ENCODE measurements at places on chromosomes 5 and 9.

DNA sequence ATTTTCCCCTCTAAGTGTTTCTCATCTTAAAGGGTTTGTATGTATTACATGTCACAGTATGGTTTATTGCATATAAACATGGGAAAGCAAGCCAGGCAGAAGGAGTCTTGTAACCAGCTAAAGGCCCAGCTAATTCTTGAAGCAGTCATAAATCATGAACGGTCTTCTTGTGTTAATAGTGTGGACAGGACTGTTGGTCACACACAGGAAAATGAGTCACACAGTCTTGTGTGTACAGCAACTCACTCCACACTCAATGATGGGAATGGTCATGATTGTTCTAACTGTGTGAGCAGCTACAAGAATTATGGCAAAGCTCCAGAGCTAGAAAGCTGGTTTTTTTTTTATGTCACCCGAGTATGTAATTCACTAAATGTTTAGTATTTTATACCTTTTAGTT is 123.9 kb downstream of the GHR start:
- no peak for DNase-seq

- DNase-seq: no peak
Measured at GRCh38 chr9:93874242-93874641, 80.9 kb downstream of the BARX1 start.

DNA sequence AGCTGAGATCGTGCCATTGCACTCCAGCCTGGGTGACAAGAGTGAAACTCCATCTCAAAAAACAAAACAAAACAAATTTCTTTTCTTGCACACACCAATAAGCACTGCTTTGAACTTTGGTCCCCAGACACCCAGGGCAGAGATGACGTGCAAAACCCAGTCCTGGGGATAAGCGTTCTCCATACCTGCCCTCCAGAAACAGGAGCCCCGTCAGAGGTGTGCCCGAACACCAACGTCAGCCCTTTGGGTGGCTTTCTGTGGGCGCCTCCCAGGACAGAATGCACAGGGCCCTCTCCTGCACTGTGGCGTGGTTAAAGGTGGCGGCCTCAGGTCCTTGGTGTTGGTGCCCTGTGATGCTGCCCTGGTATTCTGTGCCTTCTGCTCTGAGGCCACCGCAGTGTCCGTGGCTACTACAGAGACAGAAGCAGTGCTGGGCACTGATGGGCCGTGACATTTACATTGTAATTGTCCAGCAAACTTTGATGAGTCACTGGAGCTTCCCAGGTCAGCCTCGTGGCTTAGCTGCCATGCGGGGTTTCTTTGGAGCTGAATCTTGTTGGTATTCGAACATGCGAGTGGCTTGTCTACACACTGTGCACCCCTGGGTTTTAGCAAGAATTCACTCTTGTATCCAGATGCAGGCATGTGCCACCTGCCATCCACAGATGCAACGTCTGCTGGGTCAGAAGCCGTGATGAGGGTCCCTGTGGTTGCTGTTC is 9.8 kb downstream of the PPP1R26 start:
- no peak for DNase-seq

- no peak for DNase-seq
Measured at GRCh38 chr9:21781656-21782055, 20.8 kb upstream of the MTAP start.

GRCh38 chr9:88183798-88184495 is 45.7 kb upstream of the SPATA31C2 start:
- DNase-seq: no peak

GRCh38 chr5:108375768-108376167 is 6.1 kb downstream of the FBXL17 start:
- no peak for DNase-seq

GRCh38 chr5:108966910-108967309 is 219.2 kb downstream of the FER start:
- no peak for DNase-seq

DNA sequence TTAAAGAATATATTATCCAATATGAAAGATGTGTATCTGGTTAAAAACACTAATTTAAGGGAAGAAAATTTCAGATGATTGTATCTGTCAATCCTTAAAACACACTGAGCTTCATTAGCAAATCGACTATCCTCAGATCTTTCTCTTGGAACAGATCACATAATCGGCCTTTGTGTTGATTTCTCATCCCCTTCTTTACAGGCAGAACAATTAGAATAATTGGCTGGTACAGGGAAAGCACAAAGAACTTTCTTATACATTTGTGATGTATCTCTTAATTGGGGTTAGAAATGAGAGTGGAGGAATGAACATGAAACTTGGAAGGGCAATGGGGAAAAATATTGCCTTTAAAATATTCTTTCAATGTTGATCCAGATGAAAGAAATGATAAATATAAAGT is 662.1 kb downstream of the TLE4 start:
- no peak for DNase-seq

DNA sequence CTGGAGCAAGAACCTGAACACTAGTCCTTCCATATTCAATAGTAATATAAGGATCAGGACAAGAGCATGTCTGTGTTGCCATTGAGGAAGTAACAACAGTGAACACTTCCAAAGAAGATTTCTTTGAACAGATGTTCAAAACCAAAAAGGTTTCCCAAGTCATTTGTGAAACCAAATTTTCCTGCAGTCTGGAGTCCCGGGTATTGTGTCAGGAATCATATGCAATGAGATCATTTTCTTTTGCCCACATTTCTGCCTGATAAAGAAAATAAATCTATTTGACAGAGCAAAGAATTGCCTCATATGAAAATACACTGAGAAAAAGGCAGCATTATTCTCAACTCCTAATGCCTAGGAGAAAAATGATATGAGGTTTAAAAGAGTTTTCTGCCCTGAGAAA is 151.7 kb downstream of the SNX18 start:
- no peak for DNase-seq

DNA sequence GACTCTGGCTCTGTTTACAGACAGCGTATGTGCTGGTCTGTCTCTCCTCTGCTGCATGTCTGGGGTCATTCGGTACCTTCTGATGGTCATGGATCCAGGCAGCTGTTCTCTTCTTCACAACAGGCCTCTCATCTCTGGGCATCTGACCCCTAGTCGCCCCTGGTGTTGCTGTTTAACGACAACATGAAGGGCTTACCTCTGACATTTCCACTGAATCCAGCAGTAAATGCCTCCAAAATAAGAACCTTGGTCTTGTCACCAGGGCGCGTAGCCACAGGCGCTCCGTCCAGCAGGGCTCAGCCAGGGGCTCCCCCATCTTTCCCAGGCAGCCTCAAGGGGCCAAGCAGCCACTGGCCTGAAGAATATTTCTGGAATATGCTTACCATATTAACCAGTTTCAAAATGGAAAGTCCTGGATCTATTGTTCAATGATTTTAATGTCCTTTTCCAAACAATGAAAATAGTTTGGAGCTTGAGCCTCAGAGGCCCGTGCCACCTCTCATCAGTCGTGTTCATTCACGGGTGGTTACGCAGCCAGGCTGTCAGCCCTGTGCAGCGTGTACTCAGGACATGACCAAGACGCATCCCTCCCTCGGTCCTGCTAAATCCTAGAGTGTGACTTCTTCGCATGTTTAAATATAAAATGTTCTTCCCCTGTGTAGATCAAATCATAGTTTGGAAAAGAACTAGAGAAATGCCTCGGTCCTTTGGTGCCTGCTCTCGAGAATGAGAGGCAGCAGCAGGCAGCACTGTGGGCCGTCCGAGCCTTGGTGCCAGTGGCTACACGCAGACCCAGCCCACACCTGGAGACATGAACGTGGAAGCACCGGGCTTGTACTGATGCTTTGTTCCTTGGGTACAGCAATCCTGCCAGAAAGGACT is 30.1 kb upstream of the LRRC14B start:
- no peak for DNase-seq

GRCh38 chr5:146039420-146039819 is 66.0 kb downstream of the PLAC8L1 start:
- DNase-seq: no peak

DNA sequence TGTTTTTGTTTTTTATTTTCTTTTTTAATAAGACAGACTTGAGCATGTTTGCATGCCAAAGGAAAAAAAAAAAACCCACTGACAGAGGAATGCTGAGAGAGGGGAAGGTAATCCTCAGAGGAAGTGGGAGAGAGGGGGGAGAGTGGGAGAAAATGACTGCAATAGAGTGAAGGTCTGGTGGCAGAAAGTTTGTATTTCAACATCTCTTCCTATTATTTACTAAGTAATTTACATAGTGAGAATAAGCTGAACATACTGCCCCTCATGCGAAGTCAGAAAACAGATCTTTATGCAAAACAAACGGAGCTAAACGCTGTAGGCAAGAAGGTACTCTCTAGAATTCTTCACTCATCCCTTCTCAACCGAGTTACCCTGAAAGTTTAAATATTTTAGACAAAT is 45.0 kb downstream of the ELL2 start:
- DNase-seq: no peak
